Activated naive CD8-positive, alpha-beta T cell treated with anti-CD3 and anti-CD28 coated beads, Interleukin-2, amount 10 ng/mL, durations not matched to agents 7 days and 5 days (primary cell): ENCODE measurements at places on chromosomes 13 and 19. TPM values are rescaled to one million over a fixed set of nuclear protein-coding genes. Genes with fewer than 3 reads are reported as not detected.
A peak's percentile ranks its signal among the peaks of the same experiment; 100 is the strongest.

MLNR gene
- not detected for total RNA-seq

PRODH2 gene
- total RNA-seq = not detected

NOVA2 gene
- total RNA-seq = not detected

CLASRP gene
- 129 TPM for total RNA-seq

ADGRE2 gene
- 0.54 TPM for total RNA-seq

ZNF415 gene
- total RNA-seq = 1.5 TPM

DNA sequence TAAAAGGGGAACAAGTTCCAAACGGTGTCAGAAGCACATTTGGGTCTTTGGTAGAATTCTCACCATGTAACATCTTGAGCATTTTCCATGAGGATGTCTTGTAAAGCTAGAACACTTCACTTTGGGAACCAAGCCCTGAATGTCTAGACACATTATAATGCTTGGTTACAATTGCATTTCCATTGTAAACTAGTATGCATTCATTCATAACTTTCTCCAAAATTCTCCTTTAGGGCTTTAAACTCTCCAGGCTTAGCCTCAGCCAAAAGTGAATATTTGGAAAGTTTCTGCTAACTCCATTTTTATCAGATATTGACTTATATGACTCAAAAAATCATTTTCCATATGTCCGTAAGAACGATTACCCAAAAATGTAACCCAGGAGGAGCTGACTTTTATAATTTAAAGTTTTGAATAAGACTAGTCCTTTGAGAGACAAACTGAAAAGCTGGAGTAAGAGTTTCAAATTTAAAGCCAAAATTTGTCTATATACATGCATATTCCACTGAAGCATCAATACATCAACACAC, 1170.4 kb downstream of the EFNB2 start:
- H3K27ac ChIP-seq = no peak overlapping the region
- H3K4me1 ChIP-seq = no peaks in the 10 kb centered on the region
- no peaks in the 10 kb centered on the region for H3K36me3 ChIP-seq
- no peak for DNase-seq

DNA sequence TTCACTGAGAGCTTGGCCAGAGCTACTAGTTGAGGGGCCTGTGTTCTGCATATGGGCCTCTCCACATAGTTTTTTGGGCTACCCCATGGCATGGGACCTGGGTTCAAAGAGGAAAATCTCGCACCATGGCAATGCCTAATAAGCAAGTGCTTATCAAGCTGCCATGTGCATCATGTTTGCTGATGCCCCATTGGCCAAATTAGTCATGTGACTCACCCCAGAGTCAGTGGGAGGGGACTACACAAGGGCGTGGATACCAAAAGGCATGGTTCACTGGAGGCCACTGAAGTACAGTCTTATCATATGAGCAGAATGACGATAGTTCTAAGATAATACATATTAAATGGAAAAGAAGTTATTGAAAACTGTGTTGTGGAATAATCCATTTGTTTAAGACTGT, 214.8 kb downstream of the LMO7 start:
- H3K36me3 ChIP-seq = peaks cover 17% of the 10 kb centered on the region
- H3K4me3 ChIP-seq = no peak overlapping the region
- no peak for DNase-seq
- no peaks in the 10 kb centered on the region for H3K27me3 ChIP-seq
- no peak overlapping the region for H3K27ac ChIP-seq

DNA sequence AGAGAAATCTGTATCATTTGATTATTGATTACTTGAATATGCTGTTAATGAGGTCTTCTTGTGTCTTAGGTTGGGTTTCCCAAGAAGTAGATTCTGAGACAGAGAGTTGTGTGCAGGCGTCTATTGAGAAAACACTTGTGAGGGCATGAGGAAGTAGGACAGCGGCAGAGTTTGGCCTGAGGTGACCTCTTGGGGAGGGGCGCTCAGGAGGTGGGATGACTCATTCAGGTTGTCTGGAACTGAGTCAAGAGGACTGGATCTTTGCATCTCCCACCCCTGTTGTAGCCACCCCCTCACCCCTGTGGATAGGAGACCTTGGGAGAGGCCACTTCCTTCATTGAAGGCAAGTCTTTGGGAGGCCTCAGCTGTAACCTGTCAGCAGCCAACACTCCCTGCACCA, 35.2 kb upstream of the WDFY2 start:
- no peak for DNase-seq
- no peaks in the 10 kb centered on the region for H3K36me3 ChIP-seq
- no peak overlapping the region for H3K4me3 ChIP-seq
- peaks cover 5% of the 10 kb centered on the region for H3K27me3 ChIP-seq

DNA sequence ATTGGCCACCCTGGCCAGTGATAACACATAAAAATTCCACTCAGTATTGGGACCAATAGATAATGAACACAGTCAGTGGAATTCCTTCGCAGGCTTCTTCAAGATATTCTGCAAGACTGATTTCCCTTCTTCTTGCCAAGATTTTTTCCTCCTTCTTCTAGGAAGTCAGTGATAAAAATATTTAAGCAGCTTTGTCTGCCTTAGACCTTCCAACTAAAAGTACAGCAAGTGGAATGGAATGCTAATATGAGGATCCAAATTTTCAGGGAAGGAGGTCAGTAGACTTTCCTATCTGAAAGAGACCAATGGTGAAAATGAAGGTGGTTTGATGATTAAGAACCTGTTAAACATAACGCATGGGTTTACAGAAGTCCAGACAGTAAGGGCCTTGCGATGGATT, 9.6 kb downstream of the STARD13 start:
- no peak overlapping the region for H3K27ac ChIP-seq
- no peaks in the 10 kb centered on the region for H3K36me3 ChIP-seq
- no peak overlapping the region for H3K4me3 ChIP-seq
- H3K27me3 ChIP-seq = peaks cover 6% of the 10 kb centered on the region

- H3K4me3 ChIP-seq = no peak overlapping the region
- peaks cover 2% of the 10 kb centered on the region for H3K36me3 ChIP-seq
- H3K27me3 ChIP-seq = peaks cover 2% of the 10 kb centered on the region
- no peak overlapping the region for H3K27ac ChIP-seq
- H3K4me1 ChIP-seq = no peaks in the 10 kb centered on the region
- no peak for DNase-seq
Observed at GRCh38 chr13:21957833-21958232, 287.0 kb downstream of the FGF9 start.

DNA sequence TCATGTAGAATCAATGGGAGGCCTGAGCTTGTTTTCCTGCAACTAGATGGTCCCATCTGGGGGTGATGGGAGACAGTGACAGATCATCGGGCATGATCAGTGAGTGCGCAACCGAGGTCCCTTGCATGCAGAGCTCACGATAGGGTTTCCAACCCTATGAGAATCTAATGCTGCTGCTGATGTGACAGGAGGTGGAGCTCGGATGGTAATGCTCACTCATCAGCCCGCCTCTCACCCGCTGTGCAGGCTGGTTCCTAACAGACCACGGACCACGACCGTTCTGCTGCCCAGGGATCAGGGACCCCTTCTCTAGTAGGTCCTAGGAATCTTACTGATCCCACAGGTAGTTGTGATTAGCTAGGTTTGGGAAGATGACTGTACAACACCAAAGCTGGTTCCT, 23.5 kb upstream of the GARRE1 start:
- H3K27me3 ChIP-seq = no peaks in the 10 kb centered on the region
- no peak overlapping the region for H3K27ac ChIP-seq
- peaks cover 26% of the 10 kb centered on the region for H3K4me1 ChIP-seq
- H3K36me3 ChIP-seq = peaks cover 22% of the 10 kb centered on the region
- DNase-seq = no peak
- H3K4me3 ChIP-seq = no peak overlapping the region

GRCh38 chr19:29667901-29668341, 2.7 kb downstream of the PLEKHF1 start:
- H3K4me1 ChIP-seq = peaks cover 71% of the 10 kb centered on the region
- H3K27me3 ChIP-seq = no peaks in the 10 kb centered on the region
- H3K27ac ChIP-seq = peak overlapping the region; percentile 88
- peak; percentile 76 for DNase-seq

DNA sequence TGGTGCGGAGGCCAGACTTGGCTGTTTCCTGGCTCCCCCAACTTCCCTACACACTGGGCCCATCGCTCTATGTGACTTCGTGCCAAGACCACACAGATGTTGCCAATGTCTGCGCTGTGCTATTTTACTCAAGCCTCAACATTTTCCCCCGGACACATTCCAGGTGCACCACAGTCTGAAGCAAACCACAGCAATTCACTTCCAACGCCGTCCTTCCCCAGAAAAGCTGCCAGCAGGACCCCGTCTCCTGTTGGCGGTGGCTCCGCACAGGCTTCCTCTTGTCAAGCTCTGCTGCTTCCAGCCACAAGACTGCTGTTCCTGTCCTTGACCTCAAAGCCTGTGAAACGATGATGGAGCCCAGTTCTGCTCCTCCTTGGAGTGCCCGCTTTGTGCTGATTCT, 100.7 kb downstream of the CRYL1 start:
- peaks cover 14% of the 10 kb centered on the region for H3K4me1 ChIP-seq
- H3K4me3 ChIP-seq = no peak overlapping the region
- peaks cover 12% of the 10 kb centered on the region for H3K36me3 ChIP-seq
- H3K27ac ChIP-seq = no peak overlapping the region
- no peak for DNase-seq
- H3K27me3 ChIP-seq = peaks cover 3% of the 10 kb centered on the region

DNA sequence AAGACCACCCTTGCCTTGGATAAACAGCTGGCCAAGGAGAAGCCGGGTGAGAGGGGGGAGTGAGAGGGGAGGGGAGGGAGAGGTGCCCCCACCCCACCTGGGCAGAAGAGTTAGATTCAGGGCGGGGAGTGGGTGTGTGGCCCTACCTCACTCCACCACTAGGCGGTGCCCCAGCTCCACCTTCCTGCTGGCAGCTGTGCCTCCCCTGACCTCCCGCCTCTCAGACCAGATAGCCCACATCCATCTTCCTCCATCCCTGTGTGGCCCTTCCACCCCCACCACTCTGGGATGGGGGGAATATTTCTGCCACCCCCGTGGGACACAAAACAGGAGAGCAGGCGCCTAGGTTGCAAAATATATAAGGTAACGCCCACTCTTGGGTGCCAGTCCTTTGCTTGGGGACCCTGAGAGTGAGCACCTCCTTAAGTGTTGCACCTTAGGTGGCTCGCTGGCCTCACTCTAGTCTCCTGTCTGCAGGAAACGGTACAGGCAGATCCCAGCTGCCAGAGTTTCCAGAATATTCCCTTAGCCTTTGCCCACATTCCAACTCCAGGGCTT, 13.8 kb upstream of the EHD2 start:
- no peaks in the 10 kb centered on the region for H3K27me3 ChIP-seq
- DNase-seq = peak; percentile 63
- peaks cover 2% of the 10 kb centered on the region for H3K36me3 ChIP-seq
- peaks cover 4% of the 10 kb centered on the region for H3K4me1 ChIP-seq
